ENCODE measurements at places on chromosomes 1 and 21. TPM values are rescaled to one million over a fixed set of nuclear protein-coding genes. Genes with fewer than 3 reads are reported as not detected.

GRCh38 chr1:236865818-236866155, 70.7 kb downstream of the MTR start:
- H3K4me3 ChIP-seq: no peak overlapping the region
- DNase-seq: no peak
- H3K4me1 ChIP-seq: no peaks in the 10 kb centered on the region
- H3K27me3 ChIP-seq: no peaks in the 10 kb centered on the region

The CELA3A gene
- not detected for total RNA-seq

- no peaks in the 10 kb centered on the region for H3K27me3 ChIP-seq
- peak overlapping the region; percentile 82 for H3K27ac ChIP-seq
- H3K36me3 ChIP-seq: no peaks in the 10 kb centered on the region
- DNase-seq: peak; percentile 76
- H3K4me3 ChIP-seq: no peak overlapping the region
Measured at GRCh38 chr1:156123356-156124196, 9.1 kb downstream of the LMNA start.

DNA sequence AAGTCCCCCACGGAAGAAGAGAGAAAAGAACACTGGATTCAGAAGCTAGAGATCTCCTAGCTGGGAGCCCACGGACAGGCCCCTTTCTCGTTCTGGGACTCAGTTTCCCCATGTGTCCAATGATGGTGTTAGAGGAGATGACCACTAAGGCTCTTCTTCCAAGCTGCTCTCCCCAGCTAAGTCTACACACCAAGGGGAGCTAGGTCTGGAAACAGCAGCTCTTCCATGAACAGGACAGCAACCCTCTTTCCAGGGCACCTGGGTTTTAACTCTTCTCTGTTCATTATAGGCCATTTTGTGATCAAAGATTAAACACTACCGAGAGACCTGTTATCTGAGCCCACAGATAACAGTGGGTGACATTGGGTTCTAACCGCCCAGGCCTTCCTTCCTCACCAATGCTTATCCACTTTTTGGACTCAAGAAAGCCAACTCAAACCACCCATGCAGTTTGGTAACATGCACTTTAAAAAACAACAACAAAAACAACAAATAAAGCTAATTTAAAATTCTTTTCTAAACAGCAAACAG, 85.9 kb downstream of the MRPL37 start:
- DNase-seq: no peak
- H3K36me3 ChIP-seq: peaks cover 3% of the 10 kb centered on the region
- peaks cover 25% of the 10 kb centered on the region for H3K4me1 ChIP-seq

- H3K27ac ChIP-seq: no peak overlapping the region
- no peaks in the 10 kb centered on the region for H3K36me3 ChIP-seq
- DNase-seq: no peak
- no peaks in the 10 kb centered on the region for H3K27me3 ChIP-seq
Measured at GRCh38 chr1:17276568-17276967, 27.7 kb downstream of the PADI3 start.

DNA sequence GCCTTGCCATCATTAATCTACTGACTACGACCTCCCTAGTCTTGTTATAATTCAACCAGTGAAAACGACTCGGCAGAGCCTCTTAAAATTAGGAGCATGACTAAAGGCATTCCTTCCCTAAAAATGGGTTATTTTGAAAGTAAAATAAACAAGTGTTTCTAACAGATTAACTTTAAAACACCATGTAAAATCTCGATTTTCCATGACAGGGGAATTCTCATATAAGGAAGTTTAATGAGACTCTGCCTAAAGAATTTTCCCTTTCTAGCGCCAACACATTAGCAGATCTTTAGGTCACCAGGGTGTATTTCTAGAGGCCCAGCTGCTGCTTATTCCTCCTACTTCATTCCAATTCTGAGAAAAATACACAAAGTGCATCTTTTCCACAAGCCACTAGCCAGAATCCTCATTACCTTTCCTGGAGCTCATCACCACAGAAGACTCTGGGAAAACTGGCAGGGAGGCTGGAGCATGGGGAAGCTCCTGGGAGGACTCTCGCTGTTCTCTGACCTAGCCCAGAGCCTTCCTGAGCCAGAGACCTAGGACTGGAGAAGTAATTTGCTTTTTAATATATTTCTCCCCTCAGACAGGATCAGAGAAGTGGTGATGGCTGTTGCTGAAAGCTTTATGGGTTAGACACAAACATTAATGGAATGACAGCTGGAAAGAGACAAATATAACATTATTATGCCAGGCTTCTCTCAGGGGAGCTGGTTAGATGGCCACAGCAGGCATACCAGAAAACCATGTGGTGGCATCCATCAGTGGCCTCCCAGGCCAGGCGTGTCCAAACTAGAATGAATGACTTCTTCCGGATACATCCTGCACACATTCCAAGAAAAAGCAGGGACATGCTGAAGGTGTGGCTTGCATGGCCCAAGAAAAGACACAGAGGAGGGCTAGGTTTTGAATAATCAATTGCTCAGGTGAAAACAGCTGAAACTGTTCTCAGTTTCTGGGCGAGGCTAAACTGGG, 63.6 kb upstream of the CTTNBP2NL start:
- H3K36me3 ChIP-seq: no peaks in the 10 kb centered on the region
- no peaks in the 10 kb centered on the region for H3K27me3 ChIP-seq
- H3K4me3 ChIP-seq: no peak overlapping the region
- H3K27ac ChIP-seq: no peak overlapping the region
- H3K4me1 ChIP-seq: no peaks in the 10 kb centered on the region

DNA sequence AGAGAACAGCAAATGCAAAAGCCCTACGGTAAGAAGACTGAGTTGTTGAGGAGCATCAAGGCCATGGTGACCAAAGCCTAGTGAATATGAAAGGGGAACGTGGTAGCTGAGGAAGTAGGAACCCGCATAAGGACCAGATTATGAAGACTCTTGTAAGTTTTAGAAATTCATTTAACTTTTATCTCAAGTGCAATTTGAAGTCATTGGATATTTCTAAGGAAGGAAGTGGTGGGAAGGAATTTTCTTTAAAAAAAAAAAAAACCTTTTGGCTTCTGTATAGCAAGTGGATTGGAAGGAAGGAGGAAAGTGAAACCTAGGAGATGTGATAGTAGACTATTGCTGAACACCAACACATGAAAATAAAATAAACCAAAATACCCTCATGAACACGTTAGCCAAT, 119.0 kb downstream of the TNFSF18 start:
- no peaks in the 10 kb centered on the region for H3K4me1 ChIP-seq
- H3K27me3 ChIP-seq: no peaks in the 10 kb centered on the region
- no peak for DNase-seq

The SGIP1 gene
- total RNA-seq: 2.1 TPM

The VASH2 gene
- total RNA-seq: 184 TPM

The DAB1 gene
- total RNA-seq: 11.8 TPM

- no peak overlapping the region for H3K27ac ChIP-seq
- no peaks in the 10 kb centered on the region for H3K27me3 ChIP-seq
- no peaks in the 10 kb centered on the region for H3K36me3 ChIP-seq
- DNase-seq: no peak
Measured at GRCh38 chr1:51301152-51301843, 29.1 kb downstream of the TTC39A start.

DNA sequence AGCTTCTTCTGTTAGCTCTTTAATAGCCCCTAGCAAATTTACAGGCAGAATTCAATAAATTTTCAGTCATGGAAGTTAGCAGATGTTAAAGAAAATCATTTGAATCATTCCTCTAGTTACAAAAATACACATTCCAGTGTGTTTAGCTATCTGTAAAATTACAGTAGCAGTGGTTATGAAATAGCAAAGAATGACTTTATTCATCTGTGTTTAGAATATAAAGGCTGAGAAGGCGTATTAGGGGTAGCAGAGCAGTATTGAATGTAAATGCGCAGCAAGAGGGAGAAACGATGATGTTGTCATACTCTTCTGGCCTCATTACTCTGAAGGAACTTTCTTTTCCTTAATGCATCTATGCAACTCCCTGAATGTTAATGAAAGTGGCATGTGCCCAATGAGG, 106.2 kb upstream of the CYYR1 start:
- H3K4me1 ChIP-seq: no peaks in the 10 kb centered on the region
- no peak overlapping the region for H3K4me3 ChIP-seq
- no peaks in the 10 kb centered on the region for H3K36me3 ChIP-seq
- no peaks in the 10 kb centered on the region for H3K27me3 ChIP-seq
- no peak overlapping the region for H3K27ac ChIP-seq

GRCh38 chr1:3350506-3351261, 103.8 kb upstream of the ARHGEF16 start:
- no peaks in the 10 kb centered on the region for H3K27me3 ChIP-seq
- H3K4me1 ChIP-seq: peaks cover 21% of the 10 kb centered on the region
- no peak overlapping the region for H3K27ac ChIP-seq
- no peaks in the 10 kb centered on the region for H3K36me3 ChIP-seq

The AGBL4 gene
- 0.41 TPM for total RNA-seq

GRCh38 chr1:21068937-21069336, 107.8 kb downstream of the EIF4G3 start:
- H3K27me3 ChIP-seq: no peaks in the 10 kb centered on the region
- no peak overlapping the region for H3K4me3 ChIP-seq
- DNase-seq: no peak
- H3K4me1 ChIP-seq: no peaks in the 10 kb centered on the region

DNA sequence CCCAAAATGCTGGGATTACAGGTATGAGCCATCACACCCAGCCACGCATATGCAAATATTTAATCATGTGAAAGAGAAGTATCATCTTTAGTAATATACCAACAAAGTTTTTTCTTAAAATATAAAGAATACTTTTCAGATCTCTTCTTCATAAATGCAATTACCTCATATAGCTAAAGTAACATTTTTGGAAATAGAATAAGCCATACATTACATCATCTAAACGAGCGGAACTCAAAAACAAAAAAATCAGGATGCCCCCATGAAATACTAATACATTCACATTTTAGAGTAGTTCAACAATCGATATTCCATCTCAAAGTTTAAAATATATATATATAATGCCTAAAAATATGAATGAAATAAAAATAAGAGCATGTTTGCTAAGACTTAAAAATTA, 4.7 kb downstream of the NDC1 start:
- no peaks in the 10 kb centered on the region for H3K27me3 ChIP-seq
- no peak overlapping the region for H3K4me3 ChIP-seq
- no peak overlapping the region for H3K27ac ChIP-seq
- DNase-seq: no peak
- H3K36me3 ChIP-seq: no peaks in the 10 kb centered on the region

- H3K4me1 ChIP-seq: no peaks in the 10 kb centered on the region
- H3K4me3 ChIP-seq: no peak overlapping the region
- H3K27ac ChIP-seq: no peak overlapping the region
- DNase-seq: no peak
Measured at GRCh38 chr1:152886085-152886484, 8.0 kb downstream of the SMCP start.

DNA sequence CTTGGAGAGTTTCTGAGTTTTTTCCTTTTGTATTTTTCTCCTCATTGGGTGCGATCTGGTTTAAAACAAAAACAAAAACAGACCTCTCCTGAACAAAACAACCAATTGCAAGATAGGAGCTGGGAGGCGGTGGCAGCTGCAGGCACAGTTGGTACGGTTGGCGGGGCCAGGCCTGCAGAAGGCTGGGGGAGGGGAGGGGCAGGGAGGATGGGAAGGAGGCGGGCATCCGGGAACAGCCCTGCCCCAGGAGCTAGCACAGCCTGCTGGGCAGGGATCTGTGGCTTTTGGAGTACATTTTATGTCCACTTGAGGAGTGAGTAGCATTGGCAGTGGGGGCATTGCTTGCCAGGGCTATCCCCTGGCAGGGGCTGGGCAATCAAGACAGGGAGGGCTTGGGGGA, 5.2 kb downstream of the CAPN9 start:
- H3K4me1 ChIP-seq: peaks cover 20% of the 10 kb centered on the region
- DNase-seq: peak; percentile 71
- no peaks in the 10 kb centered on the region for H3K27me3 ChIP-seq
- no peak overlapping the region for H3K27ac ChIP-seq

DNA sequence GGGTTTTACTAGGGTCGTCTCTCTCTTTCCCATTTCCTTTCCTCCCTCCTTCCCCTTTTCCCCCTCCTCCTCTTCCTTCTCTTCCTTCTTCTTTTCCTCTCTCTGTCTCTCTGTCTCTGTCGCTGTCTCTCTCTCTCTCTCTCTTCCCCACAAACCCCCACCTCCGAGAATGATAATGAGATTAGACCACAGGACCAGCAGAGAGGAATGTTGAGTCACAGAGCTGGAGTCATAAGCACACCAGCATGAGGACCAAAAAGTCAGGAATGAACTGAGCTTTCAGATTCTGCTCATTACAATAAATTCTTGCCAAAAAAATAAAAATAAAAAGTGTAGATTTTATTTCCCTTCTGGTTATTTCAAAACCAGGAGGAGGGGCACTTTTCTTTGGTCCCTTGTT, 377.4 kb downstream of the LTN1 start:
- no peaks in the 10 kb centered on the region for H3K4me1 ChIP-seq
- DNase-seq: no peak
- no peak overlapping the region for H3K27ac ChIP-seq
- H3K4me3 ChIP-seq: no peak overlapping the region
- no peaks in the 10 kb centered on the region for H3K27me3 ChIP-seq

The CHRM3 gene
- total RNA-seq: 5.0 TPM

GRCh38 chr1:240768979-240769378, 157.0 kb upstream of the GREM2 start:
- H3K4me1 ChIP-seq: no peaks in the 10 kb centered on the region
- DNase-seq: no peak
- no peaks in the 10 kb centered on the region for H3K27me3 ChIP-seq
- no peak overlapping the region for H3K27ac ChIP-seq
- no peaks in the 10 kb centered on the region for H3K36me3 ChIP-seq
- H3K4me3 ChIP-seq: no peak overlapping the region

DNA sequence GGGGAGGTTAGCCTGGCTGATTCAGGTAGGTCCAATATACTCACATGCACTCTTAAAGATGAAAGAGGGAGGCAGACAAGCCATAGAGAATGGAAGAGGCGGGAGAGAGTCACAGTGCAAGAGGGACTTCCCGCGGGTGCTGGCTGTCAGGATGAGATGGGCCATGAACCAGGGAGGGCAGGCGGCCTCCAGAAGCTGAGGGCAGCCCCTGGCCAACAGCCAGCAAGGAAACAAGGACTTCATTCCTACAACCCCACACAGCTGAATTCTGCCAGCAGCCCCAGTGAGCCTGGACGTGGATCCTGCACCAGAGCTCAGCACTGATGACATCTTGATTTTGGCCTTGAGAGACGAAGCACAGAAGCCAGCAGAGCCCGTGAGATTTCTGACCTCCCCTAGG, 15.1 kb upstream of the B3GALT5 start:
- no peak overlapping the region for H3K4me3 ChIP-seq
- no peak for DNase-seq
- H3K27ac ChIP-seq: no peak overlapping the region
- no peaks in the 10 kb centered on the region for H3K4me1 ChIP-seq
- peaks cover 3% of the 10 kb centered on the region for H3K36me3 ChIP-seq

GRCh38 chr1:204277563-204278219, 63.9 kb upstream of the GOLT1A start:
- H3K4me1 ChIP-seq: peaks cover 3% of the 10 kb centered on the region
- no peaks in the 10 kb centered on the region for H3K27me3 ChIP-seq
- no peak for DNase-seq
- no peaks in the 10 kb centered on the region for H3K36me3 ChIP-seq

- H3K36me3 ChIP-seq: no peaks in the 10 kb centered on the region
- no peak for DNase-seq
- H3K4me1 ChIP-seq: no peaks in the 10 kb centered on the region
- H3K27me3 ChIP-seq: no peaks in the 10 kb centered on the region
- no peak overlapping the region for H3K4me3 ChIP-seq
Measured at GRCh38 chr1:29647581-29647980, 411.3 kb downstream of the PTPRU start.

GRCh38 chr1:11256299-11256698, 6.1 kb downstream of the MTOR start:
- no peaks in the 10 kb centered on the region for H3K27me3 ChIP-seq
- H3K4me3 ChIP-seq: no peak overlapping the region
- no peak for DNase-seq
- peaks cover 62% of the 10 kb centered on the region for H3K36me3 ChIP-seq
- no peak overlapping the region for H3K27ac ChIP-seq

GRCh38 chr1:183096894-183097293, 73.7 kb downstream of the LAMC1 start:
- H3K4me1 ChIP-seq: peaks cover 22% of the 10 kb centered on the region
- no peak overlapping the region for H3K27ac ChIP-seq
- no peak overlapping the region for H3K4me3 ChIP-seq

Measured in H1 (cell line).